ENCODE measurements at places on chromosomes 4 and X. TPM values are rescaled to one million over a fixed set of nuclear protein-coding genes. Genes with fewer than 3 reads are reported as not detected.

The MAGED4 gene
- total RNA-seq, result not detected

The SLC6A14 gene
- total RNA-seq, result not detected

The ADRA2C gene
- not detected for total RNA-seq

The DMRTC1B gene
- total RNA-seq, result not detected

The BEND2 gene
- total RNA-seq, result not detected

The NALF2 gene
- not detected for total RNA-seq

Data from natural killer cell treated with Interleukin-12 subunit alpha and Interleukin-12 subunit beta and Interleukin-15 and Interleukin-18, amount 100 ng/mL, for 72 hours (primary cell).